ENCODE measurements at places on chromosomes 3 and 15. TPM values are rescaled to one million over a fixed set of nuclear protein-coding genes. Genes with fewer than 3 reads are reported as not detected.
A peak's percentile ranks its signal among the peaks of the same experiment; 100 is the strongest.

GRCh38 chr3:61157414-61157813 lies 93.8 kb downstream of the FHIT start:
- H3K4me3 ChIP-seq, result no peak overlapping the region
- H3K27ac ChIP-seq, result no peak overlapping the region
- peaks cover 7% of the 10 kb centered on the region for H3K4me1 ChIP-seq
- no peak for DNase-seq

- H3K4me3 ChIP-seq, result no peak overlapping the region
- peaks cover 12% of the 10 kb centered on the region for H3K36me3 ChIP-seq
- no peak for DNase-seq
- no peaks in the 10 kb centered on the region for H3K4me1 ChIP-seq
- peaks cover 1% of the 10 kb centered on the region for H3K27me3 ChIP-seq
- H3K27ac ChIP-seq, result no peak overlapping the region
Measured at GRCh38 chr3:53651927-53652326, 157.5 kb downstream of the CACNA1D start.

- peaks cover 8% of the 10 kb centered on the region for H3K36me3 ChIP-seq
- no peak for DNase-seq
Measured at GRCh38 chr3:124132813-124133212, 140.9 kb upstream of the ROPN1 start.

DNA sequence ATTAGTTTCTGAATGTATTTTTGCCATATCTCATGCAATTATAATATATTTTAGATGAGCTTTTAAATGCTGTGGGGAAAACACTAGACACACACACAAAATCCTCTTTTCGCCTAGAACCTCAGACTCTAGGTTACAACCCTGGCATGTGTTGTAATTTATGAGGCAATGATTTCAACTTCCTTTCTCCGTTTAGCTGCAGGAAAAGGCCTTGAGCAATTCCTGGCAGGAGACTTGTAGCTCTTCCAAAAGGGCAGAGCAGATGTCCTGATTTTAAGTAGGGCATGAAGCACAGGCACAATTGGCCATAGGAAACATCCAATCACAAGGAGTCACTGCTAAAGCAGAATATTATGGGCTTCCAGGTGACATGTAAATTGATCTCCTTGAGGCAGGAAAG lies 82.0 kb downstream of the GPR156 start:
- DNase-seq, result no peak
- no peak overlapping the region for H3K4me3 ChIP-seq
- no peaks in the 10 kb centered on the region for H3K27me3 ChIP-seq

The ZNF662 gene
- total RNA-seq, result 16.3 TPM

The PPP1R14D gene
- total RNA-seq, result not detected

The GOLGA8A gene
- 85.7 TPM for total RNA-seq

DNA sequence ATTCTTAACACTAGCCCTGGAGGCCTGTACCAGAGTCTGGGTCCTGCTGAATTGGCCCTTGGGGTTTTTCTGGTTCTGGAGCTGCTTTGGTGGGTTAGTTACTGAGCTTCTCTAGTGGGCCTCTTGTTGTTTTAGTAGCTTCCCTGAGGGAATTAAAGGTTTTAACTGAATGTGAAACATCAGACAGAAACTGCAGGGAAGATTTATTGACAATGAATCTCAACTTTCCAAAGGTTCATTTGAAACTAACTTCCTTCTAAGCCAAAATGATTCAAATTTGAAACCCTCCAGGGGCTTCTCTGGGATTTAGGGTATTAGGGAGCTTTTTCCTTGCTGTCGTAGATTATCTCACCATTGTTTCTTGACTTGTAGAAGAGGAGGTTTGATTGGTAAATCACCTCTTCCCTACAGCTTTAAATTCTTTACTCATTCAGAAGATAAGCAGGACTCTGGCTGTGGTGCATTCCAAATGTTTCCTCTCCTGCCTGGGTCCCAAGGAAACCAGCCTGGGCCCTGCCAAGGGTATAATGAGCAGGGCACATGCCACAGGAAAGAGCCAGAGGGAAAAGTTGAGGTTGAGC lies 71.0 kb downstream of the TP63 start:
- no peak overlapping the region for H3K27ac ChIP-seq
- H3K27me3 ChIP-seq, result no peaks in the 10 kb centered on the region
- H3K4me1 ChIP-seq, result no peaks in the 10 kb centered on the region
- no peak for DNase-seq
- no peak overlapping the region for H3K4me3 ChIP-seq

The ACKR4 gene
- total RNA-seq, result 0.22 TPM

GRCh38 chr15:74804935-74805334 lies 7.7 kb upstream of the LMAN1L start:
- H3K27me3 ChIP-seq, result peaks cover 9% of the 10 kb centered on the region
- no peak overlapping the region for H3K4me3 ChIP-seq
- H3K36me3 ChIP-seq, result peaks cover 6% of the 10 kb centered on the region
- H3K4me1 ChIP-seq, result no peaks in the 10 kb centered on the region
- peak overlapping the region; percentile 14 for H3K27ac ChIP-seq

GRCh38 chr3:193977622-193978021 lies 158.3 kb upstream of the HES1 start:
- H3K4me3 ChIP-seq, result no peak overlapping the region
- H3K4me1 ChIP-seq, result peaks cover 8% of the 10 kb centered on the region
- peaks cover 6% of the 10 kb centered on the region for H3K27me3 ChIP-seq
- no peak overlapping the region for H3K27ac ChIP-seq
- no peak for DNase-seq
- H3K36me3 ChIP-seq, result no peaks in the 10 kb centered on the region

DNA sequence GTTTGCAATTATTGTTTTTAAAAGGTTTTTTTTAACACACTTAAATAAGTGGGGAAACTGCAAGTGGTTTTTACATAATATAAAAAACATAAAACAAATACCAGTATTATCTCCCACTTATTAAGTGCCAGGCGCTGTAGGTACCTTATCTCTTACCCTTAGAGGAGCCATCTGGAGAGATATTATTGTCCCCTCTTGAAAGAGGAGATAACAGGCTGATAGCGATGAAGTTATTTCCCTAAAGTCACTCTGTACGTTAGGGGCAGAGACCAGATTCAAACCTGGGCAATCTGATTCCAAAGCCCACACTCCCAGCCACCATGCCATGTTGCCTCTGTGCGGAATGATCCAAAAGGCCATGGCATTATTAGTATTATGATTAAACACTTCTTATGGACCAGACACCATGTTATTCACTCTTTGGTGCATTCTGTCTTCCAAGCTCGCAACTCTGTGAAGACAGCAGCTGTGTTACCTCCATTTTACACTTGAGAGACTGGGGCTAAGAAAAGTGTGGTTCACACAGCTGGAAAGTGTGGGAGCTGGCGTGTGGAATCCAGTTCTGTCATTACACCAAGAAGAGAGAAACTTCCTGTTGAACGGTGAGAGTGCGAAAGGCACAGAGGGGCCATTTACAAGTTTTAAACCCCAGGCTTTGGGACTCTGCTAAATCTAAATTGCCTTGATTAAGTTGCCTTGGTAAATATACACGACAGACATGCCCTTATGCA lies 79.9 kb upstream of the MITF start:
- peaks cover 5% of the 10 kb centered on the region for H3K36me3 ChIP-seq
- H3K27ac ChIP-seq, result no peak overlapping the region
- no peaks in the 10 kb centered on the region for H3K27me3 ChIP-seq
- no peak for DNase-seq

The SLTM gene
- total RNA-seq, result 76.7 TPM

Measured in glutamatergic neuron (in vitro differentiated cells).